Pericardium fibroblast (primary cell): ENCODE measurements at places on chromosomes 7 and 10. TPM values are rescaled to one million over a fixed set of nuclear protein-coding genes. Genes with fewer than 3 reads are reported as not detected.

OPN1SW gene
- not detected in 2 replicates for total RNA-seq

UCN3 gene
- not detected in 2 replicates for total RNA-seq

PARD3 gene
- 24.9 and 27.7 TPM in 2 replicates for total RNA-seq

EIF4H gene
- 225 and 249 TPM in 2 replicates for total RNA-seq
